ENCODE measurements at places on chromosomes 6 and 20. TPM values are rescaled to one million over a fixed set of nuclear protein-coding genes. Genes with fewer than 3 reads are reported as not detected.

The CDSN gene
- total RNA-seq = not detected

The DPPA5 gene
- total RNA-seq = not detected

The SPATA25 gene
- 0.76 TPM for total RNA-seq

The RBPJL gene
- total RNA-seq = not detected

The PTP4A1 gene
- 86.6 TPM for total RNA-seq

The ADGRB3 gene
- total RNA-seq = not detected

The HMGA1 gene
- total RNA-seq = 308 TPM

The PROKR2 gene
- not detected for total RNA-seq

The BTNL2 gene
- not detected for total RNA-seq

The ZNF391 gene
- total RNA-seq = 1.9 TPM

The TMEM239 gene
- total RNA-seq = not detected

Measured in activated CD8-positive, alpha-beta T cell treated with anti-CD3 and anti-CD28 coated beads, Interleukin-2, amount 10 ng/mL, durations not matched to agents 7 days and 5 days (primary cell).